ENCODE measurements at places on chromosomes 5 and 9.

GRCh38 chr9:133787754-133788025 lies 49.5 kb upstream of the SARDH start:
- DNase-seq = no peak

DNA sequence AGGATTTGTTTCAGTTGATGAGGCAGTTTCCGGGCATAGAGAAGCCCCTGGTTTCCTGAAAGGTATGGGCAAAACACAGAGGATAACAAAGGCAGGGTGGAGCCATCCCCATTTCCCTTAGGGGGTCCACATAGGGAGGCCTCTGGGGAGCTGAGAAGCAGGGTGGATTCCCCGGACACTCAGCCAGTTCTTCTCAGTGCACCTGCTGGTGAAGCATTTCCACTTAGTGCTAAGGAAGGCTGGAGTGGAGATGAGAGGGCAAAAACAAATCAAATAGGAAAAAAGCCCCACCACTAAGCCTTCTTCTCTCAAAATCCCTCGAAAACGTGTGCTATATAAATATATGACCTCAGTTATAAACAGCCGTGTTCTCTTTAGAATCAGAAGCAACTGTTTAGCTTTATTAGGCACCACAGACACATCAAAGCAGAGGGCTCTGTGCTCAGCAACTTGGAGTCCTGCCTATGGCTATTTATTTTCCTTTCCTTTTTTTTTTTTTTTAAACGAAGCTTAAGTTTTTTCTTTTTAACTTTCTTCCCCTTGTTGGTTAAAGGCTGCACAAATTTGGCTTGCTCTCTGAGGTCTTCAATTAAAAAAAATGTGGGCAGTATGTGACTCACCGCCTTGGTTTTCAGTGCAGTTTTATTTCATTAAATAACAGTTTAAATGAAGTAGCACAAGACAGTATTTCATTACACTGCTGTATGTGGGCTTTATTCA lies 67.7 kb downstream of the PRDM6 start:
- DNase-seq = no peak

DNA sequence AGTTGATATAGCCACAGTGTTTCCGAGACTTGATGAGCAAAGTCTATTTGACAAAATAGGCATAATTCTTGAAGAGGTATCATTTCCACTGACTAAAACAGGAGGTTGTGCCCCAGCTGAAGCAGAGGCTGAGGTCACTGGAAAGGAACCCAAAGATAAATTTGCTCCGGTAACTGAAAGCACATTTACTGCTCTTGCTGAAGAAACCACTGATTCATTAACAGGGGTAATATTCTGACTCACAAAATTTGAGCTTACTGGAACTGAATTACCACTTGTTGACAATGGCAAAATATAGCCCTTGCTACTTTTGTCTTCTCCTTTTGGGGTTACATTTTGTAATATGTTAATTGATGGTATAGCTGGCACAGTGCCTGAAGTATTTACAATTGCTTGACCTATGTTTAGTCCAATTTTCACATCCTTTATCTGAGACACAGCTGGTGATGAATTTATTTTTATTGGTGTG lies 30.2 kb downstream of the MLANA start:
- no peak for DNase-seq

GRCh38 chr9:130186839-130187522 lies 14.8 kb downstream of the NCS1 start:
- no peak for DNase-seq

DNA sequence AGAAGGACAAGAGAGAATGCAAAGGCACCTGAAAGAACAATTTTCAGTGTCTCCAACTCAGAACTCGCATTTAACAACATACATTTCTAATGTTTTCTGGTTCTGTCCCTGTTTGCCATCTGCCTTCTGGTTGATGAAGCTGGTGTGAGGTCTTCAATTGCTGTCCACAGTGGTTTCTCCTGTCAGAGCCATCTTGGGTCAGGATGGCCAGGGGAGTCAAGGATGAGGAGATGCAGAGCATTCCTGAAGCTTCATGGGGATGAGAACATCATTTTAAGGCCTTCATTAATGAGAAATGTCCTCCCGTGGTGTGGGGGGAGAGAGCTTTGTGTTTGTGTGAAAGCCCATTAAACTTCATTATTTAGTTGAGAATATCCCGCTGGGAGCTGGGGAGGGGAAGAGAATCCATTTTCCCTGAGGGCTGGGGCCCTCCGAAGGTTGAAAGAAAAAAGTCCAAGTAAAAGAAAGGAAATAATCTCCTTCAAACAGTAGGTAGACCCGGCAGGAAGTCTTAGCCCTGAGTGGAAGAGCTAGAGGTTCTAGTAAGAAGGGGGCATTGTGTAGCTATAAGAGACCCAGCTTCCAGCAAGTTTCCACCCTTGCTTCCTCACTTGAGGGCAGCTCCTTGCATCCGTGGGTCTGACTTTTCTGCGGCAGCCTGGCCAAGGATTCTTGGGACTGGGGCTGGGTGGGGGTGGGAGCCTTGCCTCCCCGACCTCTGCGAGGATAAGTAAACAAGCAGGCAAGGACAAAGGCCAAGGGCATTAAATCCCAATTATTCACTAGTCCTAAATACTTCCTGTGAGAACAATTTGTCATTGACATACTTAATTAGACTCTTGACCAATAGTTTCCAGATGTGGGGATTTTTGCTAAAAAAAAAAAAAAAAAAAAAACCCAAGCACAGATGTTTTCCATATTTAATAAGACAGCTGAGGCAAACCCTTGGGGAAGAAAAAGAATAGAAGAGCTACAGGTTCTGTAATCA lies 119.2 kb downstream of the MSX2 start:
- DNase-seq = no peak

GRCh38 chr9:91033797-91034196 lies 232.2 kb downstream of the SYK start:
- DNase-seq = no peak

DNA sequence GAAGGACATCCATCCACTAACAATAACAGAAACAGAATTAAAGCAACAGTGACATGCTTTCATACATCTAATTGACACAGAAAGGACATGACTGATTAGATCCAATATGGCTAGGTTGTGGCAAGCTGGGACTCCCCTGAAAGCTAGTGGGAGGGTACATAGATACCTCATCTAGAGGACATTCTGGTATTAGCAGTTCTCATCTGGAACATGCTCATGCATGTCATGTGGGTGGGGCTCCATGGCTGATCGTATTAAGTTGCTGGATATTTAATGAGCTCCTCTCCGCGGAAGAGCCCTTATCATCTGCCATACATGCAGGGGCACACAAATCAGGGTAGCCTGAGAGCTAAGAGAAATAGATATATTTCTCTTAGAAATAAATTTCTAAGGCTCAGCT lies 358.9 kb downstream of the ICE1 start:
- DNase-seq = no peak

DNA sequence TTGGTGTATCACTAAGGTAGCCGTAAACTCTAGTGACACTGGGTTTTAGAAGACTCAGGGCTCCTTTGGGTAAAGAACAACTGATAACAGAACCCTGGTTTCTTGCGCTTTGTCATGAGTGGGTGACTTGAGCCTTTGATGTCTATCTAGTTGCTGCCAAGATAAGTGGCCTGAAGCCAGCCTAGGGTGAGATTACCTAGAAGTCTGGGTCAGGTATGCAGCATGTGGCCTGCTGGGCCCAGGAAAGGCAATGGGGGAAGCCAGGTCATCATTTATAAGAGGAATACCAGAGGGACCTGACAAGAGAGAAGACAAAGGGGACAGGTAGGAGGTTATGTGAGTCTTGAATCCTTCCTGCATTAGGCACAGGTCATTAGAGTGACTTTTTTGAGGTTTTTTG lies 23.2 kb upstream of the GARNL3 start:
- no peak for DNase-seq

DNA sequence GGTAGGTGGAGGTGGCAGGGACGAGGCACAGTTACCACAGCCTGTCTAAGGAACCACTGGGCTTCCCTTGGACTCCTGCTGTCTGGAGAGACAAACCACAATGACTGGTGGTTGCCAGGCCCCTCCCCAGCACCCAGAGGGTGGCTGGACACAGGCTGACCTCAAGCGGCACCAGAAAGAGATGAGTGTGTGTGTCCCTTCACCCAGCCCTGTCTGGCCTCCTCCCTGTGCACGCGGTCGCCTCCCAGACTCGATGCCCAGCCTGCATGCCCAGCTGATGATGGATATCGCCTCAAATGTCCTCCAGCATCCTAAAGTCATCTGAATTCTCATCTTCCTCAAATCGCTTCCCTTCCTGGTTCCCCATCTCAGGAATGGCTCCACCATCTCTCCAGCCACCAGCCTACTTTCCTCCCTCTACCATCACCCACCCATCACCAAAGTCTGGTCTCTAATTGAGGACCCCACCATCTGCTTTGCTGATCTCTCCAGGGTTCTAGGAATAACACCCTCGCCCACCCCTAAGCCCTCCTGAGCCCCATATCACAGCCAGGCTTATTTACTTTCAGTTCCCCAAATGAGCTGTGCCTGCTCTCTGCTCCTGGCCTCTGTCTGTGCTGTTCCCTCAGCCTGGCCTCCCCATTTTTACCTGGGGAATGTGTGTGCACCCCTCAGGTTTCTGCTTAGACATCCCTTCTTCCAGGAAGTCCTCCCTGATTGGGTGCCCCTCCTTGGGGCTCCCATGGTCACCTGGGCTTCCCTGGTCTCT lies 52.5 kb upstream of the GGTA1 start:
- no peak for DNase-seq

DNA sequence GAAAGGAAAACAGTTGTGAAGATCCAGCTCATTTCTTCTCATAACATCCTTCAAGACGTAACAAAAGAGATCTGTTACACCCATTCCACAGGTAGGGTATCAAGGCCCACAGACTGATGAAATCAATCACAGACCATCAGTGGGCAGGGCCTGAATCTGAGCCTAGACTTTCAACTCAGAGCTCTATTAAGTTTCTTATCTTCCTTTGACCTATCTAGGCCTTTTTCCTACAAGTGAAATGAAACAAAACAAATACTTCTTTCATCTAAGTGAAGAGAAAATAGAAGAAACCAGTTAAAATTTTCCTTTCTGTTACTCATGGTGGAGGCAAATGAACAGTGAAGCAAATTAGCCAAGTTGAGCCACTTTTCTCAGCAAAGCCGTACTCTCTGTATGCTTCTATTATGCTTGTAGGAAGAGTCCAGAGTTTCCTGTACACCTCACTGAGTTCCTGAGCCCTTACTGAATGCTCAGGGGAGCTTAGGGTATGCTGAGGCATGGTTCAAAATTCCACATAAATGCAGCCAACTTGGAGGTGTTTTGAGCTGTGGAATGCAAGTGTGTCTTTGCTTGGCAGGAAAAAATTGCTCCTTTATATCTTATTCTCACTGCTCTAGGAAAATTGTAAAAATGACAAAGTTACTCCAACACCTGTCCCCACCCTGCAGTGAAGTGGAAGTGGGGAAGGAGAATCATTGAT lies 91.9 kb downstream of the FEM1C start:
- DNase-seq = no peak

DNA sequence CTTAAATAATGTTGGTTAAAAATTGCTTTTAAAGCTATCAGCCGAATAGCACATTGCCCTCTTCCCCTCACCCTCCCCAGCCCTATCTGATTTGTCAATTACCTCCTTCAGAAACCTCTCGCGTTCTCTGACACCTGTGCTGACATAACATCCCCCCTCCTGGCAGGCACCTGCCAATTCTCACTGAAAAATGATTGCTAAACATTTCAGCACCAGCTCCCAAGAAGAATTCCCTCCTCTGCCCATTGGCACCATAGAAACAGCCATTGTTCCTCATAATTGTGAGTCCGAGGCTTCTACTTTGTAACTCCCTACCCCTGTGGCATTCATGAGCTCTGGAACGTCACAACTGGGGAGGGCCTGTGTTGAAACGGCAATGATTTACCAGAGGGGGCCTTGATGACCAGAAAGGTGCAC lies 20.2 kb downstream of the CDH6 start:
- no peak for DNase-seq

- DNase-seq = no peak
Measured at GRCh38 chr9:123299558-123300126, 31.3 kb upstream of the STRBP start.

DNA sequence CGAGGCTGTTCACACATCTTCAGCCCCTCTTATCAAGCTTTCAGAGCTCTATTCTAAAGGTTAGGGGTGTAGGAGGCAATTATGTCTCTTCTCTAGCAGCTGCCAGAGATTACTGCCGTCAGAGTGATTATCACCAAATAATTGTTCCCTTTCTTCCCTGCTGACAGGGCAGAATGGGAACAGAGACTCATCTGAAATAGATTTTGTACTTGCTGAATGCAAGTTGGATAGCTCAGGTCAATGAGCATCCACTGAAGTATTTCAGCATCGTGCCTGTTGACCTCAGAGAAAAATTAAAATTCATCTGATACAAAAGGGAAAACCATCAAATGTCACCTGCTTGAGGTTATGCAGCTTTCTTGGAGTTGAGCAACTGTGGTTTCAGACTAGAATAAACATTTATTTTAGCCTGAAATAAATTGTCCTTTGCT lies 213.7 kb upstream of the MAP3K1 start:
- no peak for DNase-seq

DNA sequence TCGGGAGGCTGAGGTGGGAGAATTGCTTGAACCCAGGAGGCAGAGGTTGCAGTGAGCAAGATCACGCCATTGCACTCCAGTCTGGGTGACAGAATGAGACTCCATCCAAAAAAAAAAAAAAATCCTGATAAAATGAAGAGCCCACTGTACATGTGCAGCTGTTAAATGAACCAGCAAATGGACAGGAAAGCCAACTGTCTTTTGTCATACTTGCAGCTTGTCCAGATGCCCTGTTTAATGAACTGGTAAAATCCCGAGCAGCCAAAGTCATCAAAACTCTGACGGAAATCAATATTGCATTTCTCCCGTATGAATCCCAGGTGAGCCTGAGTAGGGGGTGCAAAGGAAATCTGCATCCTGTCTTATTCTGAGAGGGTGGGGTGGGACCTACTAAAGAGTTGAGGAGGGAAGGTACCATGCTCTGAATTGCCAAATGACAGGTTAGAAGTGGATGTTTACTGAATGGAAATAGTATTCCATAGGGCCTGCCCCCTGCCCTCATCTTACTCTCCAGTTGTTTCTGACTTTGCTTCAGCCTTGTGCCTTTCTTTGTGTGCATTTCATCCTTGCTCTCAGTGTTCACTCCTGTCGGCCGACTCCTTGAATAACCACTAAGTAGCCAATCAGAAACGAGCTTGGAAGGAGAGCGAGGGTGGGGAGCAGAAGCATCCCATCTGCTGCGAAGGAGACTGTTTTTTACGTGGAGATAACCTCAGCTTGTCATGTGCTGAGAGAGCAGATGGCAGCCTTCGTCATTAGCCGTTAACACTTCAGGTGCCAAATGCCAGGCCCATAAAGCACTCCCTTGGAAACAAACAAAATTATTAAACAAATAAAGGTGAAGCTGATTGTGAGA lies 45.7 kb upstream of the CFAP157 start:
- peak; percentile 97 for DNase-seq

DNA sequence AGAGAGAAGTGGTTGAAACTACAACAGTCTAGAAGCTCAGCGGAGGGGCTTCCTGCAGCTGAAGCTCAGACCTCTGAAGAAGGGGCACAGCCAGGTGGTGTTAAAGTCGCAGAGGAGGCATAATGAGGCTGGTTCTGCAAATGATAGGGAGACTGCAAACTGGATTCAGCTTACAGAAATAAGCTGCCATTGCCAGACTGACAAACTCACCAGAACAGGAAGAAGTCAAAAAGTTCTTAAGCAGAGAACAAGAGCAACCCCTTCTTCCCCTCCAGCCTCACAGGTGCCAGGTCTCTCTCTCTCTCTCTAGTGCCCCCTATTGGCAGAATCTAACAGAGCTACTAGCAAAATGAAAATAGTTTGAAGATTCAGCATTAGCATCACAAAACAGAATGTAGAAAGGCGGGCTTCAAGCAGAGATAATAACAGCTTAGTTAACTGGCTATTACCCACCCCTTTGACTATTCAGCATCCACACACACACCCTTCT lies 76.7 kb downstream of the GRAMD2B start:
- DNase-seq = no peak

GRCh38 chr9:7790819-7791182 lies 8.8 kb downstream of the DMAC1 start:
- no peak for DNase-seq

Measured in NCI-H1694 (cell line).